ENCODE measurements at places on chromosomes 3 and 15.
A peak's percentile ranks its signal among the peaks of the same experiment; 100 is the strongest.

GRCh38 chr15:32784581-32784980 is 66.8 kb downstream of the GREM1 start:
- DNase-seq, result no peak

DNA sequence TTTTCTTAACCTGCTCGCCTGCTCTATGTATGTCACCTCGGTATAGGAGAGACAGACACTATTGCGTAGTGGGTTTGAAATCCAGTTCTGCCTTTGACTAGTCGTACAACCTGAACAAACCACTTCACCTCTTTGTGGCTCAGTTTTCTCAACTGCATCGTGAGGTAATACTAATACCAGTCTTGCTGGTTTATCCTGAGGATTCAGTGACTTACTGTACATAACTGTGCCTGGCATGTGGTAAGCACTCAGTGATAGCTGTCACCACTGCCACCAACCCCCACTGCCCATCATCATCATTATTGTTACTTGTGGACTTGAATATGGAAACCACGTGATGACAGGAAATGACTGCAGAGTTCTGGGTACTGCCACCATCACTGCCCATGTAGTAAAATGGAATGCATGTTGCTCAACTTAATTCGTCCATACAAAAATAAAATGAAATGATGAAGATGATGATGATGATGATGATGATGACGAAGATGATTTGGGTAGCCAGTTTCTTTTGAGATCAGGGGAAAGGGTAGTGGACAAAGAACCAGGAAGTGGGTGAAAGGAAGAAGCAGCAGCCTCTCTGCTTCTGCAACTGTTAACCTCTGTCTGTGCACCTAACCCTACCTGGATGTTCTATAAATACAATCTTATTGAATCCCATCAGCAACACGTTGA is 228.1 kb downstream of the FEZF2 start:
- DNase-seq, result no peak

- DNase-seq, result no peak
Observed at GRCh38 chr15:97791824-97792792, 168.4 kb upstream of the ARRDC4 start.

DNA sequence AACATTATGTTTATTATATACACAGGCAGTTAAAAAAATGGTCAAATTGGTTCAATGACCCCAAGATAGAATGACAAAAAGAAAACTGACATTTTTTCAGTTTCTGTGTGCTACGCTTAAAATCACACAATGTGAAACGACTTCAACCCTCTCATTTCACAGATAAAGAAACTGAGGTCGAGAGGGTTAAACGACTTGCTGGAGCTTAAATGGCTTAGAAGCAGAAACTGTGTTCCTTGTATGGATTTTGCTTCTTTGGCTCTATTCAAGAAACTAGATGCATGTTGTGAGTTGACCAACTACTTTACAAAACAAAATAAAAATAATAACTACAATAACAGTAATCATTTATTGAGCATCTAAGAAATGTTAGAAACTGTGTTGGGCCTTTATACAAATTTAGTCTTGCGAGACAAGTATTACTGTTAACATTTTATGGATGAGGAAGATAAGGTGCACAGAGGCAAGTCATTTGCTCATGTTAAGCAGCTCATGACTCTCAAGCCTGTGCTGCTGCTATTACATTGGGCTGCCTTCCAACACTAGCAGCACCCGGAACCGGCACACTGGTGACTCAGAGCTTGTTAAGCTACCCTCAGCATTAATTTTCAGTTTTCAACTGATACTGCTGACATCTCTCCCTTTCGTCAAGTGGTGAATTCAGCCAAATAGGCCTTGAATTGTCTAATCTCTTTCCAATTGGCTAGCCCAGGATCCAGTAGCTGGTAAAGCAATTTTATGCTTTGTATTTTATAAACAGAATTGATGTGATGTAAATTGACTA is 487.6 kb downstream of the NAALADL2 start:
- DNase-seq, result peak; percentile 43

- DNase-seq, result no peak
Observed at GRCh38 chr3:42680271-42680670, 5.1 kb upstream of the KLHL40 start.

GRCh38 chr3:183274609-183275008 is 21.6 kb downstream of the B3GNT5 start:
- DNase-seq, result no peak

DNA sequence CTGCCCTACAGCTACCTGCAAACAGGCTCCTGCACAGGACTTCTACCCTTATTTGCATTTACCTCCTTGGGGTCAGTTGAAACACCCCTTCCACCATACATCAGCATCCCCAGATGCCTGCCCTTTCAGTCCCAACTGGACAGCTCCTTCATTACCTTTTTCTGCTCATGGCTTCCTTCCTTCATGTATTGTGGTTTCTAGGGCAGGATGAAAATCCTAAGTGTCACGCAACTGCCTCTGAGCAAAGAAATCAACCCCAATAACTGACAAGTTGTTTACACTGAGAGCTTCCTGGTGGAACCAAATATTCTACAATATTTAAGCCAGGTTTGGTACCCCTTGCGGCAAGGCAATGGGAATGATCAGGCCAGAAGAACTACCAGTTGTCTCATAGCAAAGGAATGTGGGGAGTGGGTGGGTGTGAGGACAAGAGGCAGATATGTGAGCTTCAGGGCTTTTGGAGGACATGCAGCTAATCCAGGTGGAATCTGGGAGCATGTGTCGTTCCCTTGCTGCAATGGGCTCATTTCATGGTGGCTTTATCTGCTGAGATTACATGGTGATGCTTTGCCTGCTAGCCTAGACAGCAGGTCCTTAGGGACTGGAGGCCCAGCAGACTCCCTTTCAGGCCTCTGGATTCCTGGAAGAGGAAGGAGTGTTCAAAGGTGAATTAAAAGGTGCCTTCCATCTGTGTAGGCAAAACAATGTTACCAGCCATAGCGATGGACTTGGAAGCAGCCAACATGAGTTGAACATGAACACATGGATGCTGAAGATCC is 34.9 kb downstream of the PPCDC start:
- no peak for DNase-seq

DNA sequence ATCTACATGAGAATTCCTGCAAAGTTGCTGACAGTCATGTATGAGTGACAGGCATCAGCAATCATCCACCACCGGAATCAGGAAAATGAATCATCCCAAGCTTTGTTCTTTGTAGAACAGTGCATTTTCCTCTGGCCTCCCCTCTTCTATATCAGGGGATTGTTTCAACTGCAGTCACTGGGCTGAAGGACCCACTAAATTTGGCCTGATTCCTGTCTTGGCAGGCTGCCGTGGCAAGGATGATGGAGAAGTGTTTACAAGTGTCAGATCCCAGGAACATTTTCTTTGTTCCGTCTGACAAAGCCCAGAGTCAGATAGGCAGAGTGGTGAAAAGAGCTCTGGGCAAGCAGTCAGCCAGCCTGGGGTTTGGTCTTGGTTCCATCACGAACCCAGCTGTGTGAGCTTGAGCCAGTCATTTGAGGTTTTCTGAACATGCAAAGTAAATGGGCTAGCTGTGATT is 175.1 kb upstream of the TSC22D2 start:
- peak; percentile 94 for DNase-seq

DNA sequence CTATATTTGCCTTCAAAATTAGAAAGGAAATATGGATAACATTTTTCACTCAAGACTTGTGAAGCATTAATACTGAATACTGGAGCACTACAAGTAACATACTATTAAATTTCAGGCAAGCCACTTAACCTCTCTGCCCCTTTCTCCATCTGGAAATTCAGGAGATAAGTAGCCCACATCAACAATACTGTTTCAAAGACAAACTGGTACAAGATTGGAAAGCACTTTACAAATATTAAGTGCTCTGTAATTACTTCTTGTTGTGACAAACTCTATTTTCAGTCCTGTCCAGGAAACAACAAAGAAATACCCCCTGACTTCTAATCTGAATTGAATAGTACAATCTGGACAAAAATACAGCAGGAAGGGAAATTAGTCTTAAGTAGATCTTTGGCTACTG is 49.3 kb downstream of the TMEM212 start:
- peak; percentile 24 for DNase-seq

GRCh38 chr3:81242871-81243270 is 518.6 kb downstream of the GBE1 start:
- DNase-seq, result no peak

DNA sequence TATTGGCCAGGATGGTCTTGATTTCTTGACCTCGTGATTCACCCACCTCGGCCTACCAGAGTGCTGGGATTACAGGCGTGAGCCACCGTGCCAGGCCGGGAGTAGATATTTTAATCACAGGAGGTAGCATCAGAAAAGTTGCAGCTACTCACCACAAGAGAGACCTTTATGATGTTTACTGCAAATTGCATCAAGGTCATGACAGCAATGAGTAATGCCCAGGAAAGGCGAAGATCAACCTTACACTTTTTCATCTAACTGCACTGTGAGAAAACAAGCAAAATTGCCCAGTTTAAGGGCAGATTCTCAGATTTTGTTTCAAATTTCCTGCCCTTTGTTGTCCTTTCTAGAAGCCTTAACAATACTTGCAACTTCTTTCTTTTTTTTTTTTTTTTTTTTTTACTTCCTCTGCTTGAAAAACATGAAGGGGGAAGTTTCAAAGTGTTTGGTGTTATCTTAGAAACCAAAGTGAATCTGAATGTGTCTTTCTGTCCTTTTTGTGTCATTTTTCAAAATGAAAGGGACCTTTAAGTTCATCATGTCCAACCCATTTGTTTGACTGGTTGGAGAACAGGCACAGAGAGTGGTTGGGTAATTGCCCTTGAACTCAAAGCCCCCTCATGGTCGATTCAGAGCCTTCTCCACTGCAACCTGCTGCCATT is 25.0 kb downstream of the TGFBR2 start:
- no peak for DNase-seq

DNA sequence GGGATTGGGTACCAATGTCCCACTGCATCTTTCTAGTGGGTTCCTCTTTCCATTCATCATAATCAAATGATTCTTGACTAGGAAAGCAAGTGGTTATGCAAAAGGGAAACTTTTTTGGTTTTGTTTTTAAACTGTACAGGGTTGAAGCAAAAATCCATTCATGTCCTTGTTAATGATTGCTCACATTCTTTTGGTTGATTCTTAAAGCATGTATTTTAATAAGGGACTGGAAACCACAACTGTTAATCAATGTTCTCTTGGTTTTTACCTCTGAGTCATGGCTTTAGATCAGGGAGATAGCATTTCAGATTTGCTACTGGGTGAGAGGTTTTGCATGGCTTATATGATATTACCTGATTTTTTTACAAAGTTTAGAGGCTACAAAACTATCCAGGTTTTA is 371.7 kb upstream of the RGMA start:
- DNase-seq, result no peak

GRCh38 chr3:53122933-53123305 is 7.3 kb downstream of the RFT1 start:
- no peak for DNase-seq

DNA sequence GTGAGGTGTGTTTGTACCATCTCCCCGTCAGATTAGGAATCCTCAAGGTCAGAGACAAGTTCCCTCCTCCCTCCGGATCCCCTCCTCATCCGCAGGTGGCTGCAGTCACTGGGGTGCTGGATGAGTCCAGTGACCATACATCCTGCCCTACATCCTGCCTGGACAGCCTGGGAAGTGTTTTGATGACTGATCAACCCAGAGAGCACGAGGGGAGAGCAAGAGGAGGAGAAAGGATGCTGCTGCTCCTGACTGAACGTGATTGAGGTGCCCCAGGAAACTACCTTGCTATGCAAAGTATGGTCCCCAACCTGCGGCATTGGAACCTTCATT is 65.1 kb downstream of the SLC12A8 start:
- no peak for DNase-seq

DNA sequence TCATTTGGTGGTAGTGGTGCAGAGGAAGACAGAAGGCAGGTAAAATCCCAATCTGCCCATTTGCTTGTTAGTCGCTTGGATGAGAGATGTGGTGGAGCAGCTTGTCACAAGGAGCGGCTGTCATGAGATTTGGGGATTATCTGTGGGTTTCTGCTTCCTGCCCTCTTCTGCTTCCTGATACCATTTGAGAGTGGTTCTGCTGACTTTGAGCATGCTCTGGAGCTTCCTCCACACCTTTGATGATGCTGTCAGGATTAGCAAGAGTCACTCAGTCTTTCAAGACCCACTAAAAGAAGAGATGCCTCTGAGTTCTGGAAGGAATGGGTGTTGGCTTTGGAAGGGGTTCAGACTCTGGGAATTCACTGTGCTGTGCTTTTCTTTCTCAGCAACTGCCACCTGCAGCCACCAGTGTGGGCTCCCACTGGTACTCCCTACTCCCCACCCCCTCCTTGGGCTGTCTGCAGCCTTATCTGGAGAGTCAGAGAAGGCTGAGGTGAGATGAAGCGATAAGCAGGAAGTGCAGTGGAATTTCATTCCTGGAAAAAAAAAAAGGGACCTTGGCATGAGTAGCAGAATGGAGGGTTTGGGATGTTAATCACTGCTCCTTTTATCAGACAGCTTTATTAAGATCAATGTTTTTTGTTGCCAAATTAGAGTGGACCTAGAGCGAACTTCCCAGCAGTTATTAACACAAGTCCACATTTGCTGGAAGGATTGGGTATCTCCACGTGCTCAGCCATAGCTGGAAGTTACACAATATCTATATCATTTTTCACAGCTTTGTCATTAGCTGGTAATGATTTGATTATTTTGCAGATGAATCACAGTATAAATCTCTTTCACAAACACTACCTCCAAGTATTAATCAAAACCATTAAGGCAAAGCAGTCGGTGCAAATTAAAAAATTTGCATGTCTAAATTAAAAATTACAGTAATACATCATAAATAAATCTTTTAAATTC is 233.0 kb upstream of the SATB1 start:
- DNase-seq, result no peak

DNA sequence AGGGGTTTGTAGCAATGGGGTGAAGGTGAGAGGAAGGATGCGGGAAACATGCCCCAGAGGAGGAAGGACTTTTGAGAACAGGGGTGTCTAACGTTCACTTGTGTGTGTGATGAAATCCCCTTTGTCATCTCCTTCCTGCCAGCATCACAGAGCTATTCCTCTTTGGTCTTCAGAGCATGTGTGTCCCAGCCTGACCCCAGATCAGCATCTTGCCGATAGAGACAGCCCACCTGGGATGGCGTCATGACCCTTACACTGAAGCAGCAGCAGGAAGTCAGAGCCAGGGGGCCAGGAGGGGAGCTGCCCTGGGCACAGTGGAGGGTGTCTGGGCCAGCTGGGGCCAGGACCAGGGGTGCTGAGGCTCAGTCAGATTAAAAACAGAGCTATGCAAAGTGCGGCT is 29.9 kb upstream of the GRIP2 start:
- DNase-seq, result no peak

DNA sequence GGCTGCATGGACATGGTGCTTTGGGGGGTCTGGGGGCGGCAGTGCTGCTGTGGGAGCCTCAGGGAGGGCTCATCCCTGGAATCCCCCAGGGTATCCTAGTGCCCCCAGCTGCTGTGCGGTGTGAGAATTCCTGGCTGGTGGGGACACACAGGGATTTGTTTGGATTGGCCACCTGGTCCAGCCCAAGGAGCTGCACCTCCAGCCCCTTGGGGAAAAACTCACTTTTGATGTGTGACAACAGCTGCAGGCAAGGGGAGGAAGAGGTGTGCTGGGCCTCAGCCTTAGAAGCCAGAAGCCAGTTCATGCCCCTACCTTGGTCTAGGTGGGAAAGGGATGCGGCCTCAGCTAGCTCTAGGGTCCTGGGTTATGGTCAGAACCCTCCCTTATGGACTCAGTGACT is 8.4 kb upstream of the COMMD4 start:
- DNase-seq, result no peak

GRCh38 chr15:69533522-69533921 is 80.9 kb downstream of the RPLP1 start:
- DNase-seq, result no peak

- peak; percentile 62 for DNase-seq
Observed at GRCh38 chr3:104909198-104909597, 457.5 kb upstream of the ALCAM start.

- no peak for DNase-seq
Observed at GRCh38 chr15:59424616-59425015, 13.4 kb upstream of the FAM81A start.
